ENCODE measurements at places on chromosomes 1 and 21.

DNA sequence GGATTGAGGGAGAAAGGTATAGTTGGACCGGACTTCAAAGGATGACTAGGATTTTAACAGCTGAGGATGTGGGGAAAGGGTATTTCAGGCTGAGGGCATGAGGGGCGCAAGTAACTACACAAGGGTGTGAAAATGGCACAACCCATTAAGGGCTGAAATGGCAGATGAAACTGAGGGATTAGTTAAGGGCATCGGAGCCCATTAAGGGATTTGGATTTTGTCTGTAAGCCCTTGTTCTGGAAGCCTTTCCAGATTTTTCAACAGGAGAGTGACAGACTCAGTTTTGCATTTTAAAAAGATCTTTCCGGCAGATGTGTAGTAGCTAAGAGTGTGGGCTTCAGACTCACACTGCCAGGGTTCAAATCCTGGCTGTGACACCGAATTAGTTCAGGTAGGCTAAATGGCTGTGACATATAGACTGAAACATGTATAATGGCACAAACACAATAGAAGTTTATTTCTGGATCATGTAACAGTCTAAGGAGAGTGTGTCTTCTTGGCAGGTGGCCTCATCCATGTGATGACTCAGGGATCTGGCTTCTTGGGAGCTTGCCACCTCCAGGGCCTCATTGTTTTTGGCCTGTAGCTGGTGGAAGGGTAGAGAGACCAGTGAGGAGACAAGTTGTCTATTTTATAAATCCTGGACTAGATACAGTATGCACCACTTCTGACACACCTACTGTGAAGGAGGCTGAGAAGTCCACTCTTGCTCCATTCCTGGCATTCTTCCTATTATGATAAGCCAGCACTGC is 49.6 kb downstream of the UBE2T start:
- no peak for DNase-seq

- peak; percentile 58 for DNase-seq
Measured at GRCh38 chr1:2194319-2194897, at the start of gene FAAP20. FAAP20 (minus strand) TSS chr1:2194772; CDS start chr1:2194749, 23 bp downstream.

DNA sequence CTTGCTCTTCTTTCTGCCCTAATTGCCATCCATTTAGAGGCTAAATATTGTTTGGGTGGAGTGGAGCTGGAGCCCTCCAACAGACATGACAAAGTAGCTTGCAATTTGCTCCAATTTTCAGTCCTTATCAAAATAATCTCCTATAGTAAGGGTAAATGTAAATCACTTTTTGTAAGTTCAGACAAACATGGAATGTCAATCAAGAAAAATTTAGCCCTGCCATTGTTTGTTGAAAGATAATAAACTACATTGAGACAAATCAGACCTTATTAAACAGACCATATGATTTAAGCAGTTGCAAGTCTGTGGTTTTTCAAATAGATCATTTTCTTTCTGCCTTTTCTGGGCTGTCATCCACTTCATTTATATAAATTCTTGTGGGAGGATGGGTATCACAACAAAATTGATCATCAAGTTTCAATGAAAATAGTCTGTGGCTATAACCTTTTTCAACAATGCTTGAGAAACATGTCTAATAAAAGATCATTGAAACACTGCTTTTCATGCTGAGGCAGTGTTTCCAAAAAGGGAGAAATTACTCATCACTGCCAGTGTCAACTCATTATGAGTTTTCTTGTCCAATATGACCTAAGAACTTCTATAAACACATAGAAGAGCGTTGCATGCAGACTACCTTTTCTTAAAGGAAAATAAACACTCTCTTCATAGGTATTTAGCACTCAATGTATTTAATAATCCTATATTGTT is 1152.0 kb upstream of the B3GALT2 start:
- no peak for DNase-seq

DNA sequence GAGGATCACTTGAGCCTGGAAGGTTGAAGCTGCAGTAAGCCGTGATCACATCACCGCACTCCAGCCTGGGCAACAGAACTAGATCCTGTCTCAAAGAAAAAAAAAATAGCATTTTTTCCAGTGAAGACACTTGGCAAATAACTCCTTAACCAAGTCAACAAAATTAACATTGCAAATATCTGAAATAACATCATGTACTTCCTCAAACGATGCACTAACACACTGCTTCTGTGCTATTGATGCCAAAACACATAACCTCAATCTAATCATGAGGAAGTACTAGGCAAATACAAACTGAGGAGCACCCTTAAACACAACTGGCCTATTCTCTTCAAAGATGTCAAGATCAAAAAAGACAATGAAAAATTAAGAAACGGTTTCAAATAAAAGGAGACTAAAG is 32.3 kb downstream of the PABPC4 start:
- no peak for DNase-seq

GRCh38 chr1:213286235-213286634 is 235.2 kb downstream of the RPS6KC1 start:
- no peak for DNase-seq

DNA sequence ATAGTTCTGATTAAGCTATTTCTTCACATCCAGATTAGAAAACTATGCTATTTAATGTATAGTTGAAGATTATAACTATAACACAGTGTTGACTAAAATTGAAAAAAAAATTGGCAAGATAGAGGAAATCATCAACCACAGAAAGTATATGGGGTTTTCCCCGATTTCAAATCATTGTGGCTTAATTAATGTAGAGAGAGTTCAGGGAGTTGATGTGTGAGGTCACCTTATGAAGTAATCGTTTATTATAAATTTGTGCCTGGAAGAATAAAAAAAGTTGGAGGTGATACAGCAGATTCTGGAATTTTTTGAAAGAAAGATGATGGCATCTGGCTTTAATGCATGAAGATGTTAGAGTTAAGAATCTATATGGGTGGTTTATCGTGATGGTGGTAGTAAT is 84.3 kb downstream of the PTGS2 start:
- no peak for DNase-seq

DNA sequence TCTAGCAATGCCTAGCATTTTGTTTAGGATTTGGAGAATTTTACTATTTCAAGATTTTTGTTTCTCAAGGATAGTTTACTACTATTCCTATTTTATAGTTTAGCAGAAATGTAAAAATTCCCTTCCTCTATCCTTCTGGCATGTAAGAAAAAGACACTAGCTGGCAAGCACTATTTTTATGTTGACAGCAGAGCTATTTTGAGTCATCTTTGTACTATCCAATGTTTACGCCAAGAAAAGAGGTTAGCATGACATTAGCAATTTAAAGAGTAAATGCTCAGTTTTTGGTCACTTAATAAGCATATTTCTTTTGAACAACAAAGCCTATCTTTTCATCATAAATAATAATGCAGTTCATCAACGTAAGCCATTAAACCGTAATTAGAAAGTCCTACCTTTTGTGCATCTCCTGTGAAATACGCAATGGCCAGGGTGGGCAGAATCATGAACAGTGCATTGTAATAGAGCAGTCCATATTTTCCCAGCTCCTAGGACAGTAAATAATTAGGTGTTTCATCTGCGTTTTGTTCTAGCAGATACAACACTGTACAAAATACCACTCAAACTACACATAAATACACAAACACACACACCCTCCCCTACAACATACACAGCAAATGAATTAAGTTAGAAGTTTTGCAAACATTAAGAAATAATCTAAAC is 12.0 kb downstream of the SLC35D1 start:
- DNase-seq, result no peak

DNA sequence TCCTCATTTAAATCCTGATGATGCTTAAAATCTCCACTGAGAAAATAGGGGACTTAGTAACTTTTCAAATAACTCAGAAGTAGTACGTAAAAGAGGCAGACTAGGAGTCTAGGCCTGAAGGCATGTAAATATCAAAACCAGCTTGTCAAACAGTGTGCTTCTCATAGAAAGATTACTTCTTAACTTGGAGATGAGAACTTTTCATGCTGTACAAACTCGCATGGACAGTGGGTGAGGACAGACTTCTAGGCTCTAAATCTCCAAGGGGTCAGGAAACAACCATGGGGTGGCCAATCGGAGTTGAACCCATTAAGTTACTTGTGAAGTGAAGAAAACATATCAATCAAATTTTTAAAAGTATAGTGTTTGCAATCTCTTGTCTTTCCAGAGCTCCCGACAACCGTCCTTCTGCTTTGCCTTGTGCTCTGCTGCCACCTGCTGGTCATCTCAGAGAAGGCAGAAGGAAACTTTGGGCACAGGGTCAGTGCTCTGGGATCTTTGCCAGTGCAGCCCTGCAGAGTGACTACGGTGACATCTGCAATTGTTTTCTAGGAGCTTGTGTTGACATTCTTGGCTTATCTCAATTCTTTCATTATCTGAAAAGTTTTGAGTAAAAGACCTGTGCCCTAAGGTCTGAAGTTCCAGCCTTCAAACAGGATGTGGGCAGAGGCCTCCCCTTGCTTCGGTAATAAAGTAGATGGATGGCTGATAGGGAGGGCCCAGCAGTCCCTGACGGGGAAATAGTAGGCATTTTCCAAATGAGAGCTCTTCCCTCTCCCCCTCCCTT is 105.1 kb upstream of the PDE4B start:
- DNase-seq, result peak; percentile 66

- DNase-seq, result no peak
Measured at GRCh38 chr1:192022827-192023226, 135.4 kb upstream of the RGS18 start.

GRCh38 chr1:223087291-223088255 is 55.5 kb downstream of the TLR5 start:
- DNase-seq, result no peak

GRCh38 chr1:153749408-153750005 is 21.7 kb downstream of the INTS3 start:
- peak; percentile 67 for DNase-seq

DNA sequence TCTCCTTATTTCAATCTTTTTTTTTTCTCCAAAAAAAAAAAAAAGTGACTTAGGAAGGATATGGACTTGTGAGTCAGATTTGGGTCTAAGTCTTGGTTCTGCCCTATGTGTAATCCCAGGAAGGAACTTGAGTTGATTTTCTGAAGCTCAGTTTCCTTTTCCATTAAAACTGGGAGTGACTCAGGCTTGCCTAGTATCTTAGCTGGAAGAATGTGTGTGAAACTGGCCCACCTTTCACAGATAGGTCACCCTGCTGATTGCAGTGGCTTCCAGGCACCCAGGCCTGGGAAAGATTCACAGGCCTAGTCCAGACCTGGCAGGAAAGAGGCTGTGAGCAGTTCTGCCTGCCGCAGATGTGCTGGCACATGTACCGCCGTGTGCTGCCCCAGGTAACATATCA is 218.3 kb upstream of the HOOK1 start:
- DNase-seq, result no peak

DNA sequence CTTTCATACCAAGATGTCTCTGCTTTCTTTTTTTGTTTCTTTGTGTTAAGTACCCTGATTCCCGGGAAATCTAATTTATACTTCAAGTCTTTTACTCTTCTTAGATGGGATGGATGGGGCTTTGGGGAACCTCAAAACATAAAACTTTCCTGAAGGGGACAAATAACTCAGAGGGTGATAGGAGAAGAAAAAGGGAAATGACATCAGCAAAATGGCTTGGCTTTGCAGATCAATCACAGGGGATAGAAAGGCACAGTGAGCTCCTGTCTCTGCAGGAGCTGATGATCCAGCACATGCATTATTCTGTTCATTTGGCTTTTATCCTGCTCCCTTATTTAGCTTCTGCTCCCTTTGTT is 1.4 kb upstream of the CA14 start:
- DNase-seq, result no peak

GRCh38 chr21:44365251-44365966 is 12.0 kb downstream of the TRPM2 start:
- no peak for DNase-seq

GRCh38 chr21:44686843-44687561 is 5.0 kb upstream of the KRTAP12-1 start:
- DNase-seq, result no peak

DNA sequence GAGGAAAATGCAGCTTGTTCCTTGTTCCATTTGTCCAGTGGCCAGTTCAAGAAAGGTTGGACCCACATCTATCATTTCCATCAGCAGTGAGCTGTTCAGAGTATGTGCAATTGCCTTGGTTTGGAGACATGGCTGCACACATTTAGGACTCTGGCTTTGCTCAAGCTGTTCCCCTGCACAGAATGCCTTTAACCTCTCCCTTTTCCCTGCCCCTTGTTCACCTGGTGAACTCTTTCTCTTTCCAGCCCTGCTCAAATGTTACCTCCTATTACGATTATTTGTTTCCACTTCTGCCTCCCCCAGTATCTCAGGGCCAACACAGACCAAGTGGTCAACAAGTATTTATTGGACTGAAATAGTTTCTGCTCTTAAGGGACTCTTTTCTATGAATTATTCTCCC is 385.9 kb downstream of the CAMTA1 start:
- no peak for DNase-seq
